Psoas muscle (tissue), 8 donors: ENCODE measurements at places on chromosomes 2 and 18.
A peak's percentile ranks its signal among the peaks of the same experiment; 100 is the strongest.

DNA sequence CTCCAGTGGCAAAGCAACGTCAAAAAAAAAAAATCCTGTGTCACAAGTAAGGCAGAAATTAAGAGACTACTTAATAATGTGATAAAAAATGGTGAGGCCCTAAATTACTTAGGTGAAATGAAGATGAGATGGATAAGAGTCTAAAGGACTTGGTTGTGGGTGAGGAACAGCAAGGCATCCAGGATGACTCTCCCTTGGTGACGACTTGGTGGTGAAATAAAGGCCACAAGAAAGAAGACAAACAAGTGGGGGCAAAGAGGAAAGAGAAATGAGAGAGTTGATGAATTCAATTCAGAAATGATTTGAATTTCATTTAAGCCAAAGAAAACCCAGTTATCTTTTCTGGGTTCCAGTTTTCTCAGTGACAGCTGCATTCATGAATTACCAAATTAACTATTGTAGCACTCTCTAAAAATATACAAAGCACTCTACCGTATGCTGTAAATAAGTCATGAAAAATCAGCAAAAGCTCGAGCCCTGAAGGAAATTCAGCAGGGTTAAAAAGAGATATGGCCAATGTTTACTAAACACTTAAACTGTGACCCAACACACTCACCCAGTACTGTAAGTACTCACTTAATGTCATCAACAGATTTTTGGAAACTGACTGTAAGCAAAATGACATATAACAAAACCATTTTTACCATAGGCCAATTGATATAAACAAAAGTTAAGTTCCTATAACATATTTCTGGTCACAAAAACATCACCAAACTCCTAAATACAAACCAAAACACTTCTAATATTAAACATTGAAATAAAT is 1.4 kb downstream of the METTL8 start:
- no peak overlapping the region for H3K4me3 ChIP-seq
- no peak for DNase-seq
- no peaks in the 10 kb centered on the region for H3K36me3 ChIP-seq
- H3K27ac ChIP-seq: no peak overlapping the region

DNA sequence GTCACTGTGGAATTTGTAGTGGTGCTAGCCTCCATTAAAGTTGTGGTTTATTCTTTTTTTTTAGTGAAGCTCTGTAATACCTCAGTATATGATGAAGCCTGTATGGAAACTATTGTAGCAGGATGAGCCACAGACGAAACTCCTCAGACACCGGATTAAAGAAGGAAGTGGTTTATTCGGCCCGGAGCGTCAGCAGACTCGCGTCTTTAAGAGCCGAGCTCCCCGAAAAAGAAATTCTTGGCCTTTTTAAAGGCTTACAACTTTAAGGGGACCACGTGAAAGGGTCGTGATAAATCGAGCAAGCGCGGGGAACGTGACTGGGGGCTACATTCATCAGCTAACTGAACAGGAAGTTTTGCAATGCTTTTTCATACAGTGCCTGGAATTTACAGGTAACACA is 8.1 kb upstream of the CCL20 start:
- H3K36me3 ChIP-seq: no peaks in the 10 kb centered on the region
- H3K4me1 ChIP-seq: no peaks in the 10 kb centered on the region
- H3K27ac ChIP-seq: no peak overlapping the region

GRCh38 chr18:59561612-59562011 is 135.6 kb downstream of the CCBE1 start:
- no peak for DNase-seq
- H3K4me1 ChIP-seq: no peaks in the 10 kb centered on the region
- H3K27me3 ChIP-seq: peaks cover 4% of the 10 kb centered on the region
- H3K27ac ChIP-seq: no peak overlapping the region
- H3K36me3 ChIP-seq: no peaks in the 10 kb centered on the region

GRCh38 chr18:78754311-78755043 is 225.1 kb upstream of the SALL3 start:
- H3K4me3 ChIP-seq: no peak overlapping the region
- H3K27me3 ChIP-seq: no peaks in the 10 kb centered on the region
- no peak for DNase-seq
- H3K4me1 ChIP-seq: no peaks in the 10 kb centered on the region
- no peak overlapping the region for H3K27ac ChIP-seq

- H3K4me1 ChIP-seq: no peaks in the 10 kb centered on the region
- H3K36me3 ChIP-seq: no peaks in the 10 kb centered on the region
- no peak for DNase-seq
- H3K4me3 ChIP-seq: no peak overlapping the region
Observed at GRCh38 chr2:24832931-24833701, 39.9 kb downstream of the CENPO start.

DNA sequence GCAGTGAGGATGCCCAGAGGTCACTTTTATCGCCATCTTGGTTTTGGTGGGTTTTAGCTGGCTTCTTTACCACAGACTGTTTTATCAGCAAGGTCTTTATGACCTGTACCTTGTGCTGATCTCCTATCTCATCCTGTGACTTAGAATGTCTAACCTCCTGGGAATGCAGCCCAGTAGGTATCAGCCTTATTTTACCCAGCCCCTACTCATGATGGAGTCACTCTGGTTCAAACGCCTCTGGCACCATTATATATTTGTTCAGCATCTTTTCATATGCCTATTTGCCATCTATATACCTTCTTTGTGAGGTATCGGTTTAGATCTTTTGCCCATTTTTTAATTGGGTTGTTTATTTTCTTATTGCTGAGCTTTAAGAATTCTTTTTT is 7.2 kb upstream of the CCNT2 start:
- no peaks in the 10 kb centered on the region for H3K4me1 ChIP-seq
- H3K27ac ChIP-seq: no peak overlapping the region
- no peak for DNase-seq

- H3K4me1 ChIP-seq: peaks cover 33% of the 10 kb centered on the region
- H3K36me3 ChIP-seq: peaks cover 18% of the 10 kb centered on the region
- no peak overlapping the region for H3K27ac ChIP-seq
- no peak for DNase-seq
- no peak overlapping the region for H3K4me3 ChIP-seq
- H3K27me3 ChIP-seq: no peaks in the 10 kb centered on the region
Observed at GRCh38 chr2:18552351-18553077, 7.9 kb downstream of the RDH14 start.

DNA sequence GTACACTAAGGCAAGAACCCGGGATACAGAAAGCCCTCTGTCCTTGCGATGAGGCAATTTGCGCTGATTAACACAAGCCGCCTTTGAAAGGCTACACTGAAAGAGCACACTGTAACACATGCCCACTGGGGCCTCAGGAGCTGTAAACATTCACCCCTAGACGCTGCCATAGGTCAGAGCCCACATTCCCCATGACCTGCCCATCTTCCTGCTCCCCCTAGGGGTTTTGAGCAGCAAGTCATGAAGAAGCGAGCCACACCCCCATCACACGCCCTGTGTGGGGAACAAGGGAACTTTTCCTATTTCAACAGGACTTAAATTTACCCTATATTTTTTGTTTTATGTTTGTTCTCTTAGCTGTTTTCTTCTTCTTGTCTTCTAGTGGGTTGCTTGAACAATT is 47.8 kb upstream of the SLC4A10 start:
- H3K4me1 ChIP-seq: no peaks in the 10 kb centered on the region
- no peaks in the 10 kb centered on the region for H3K36me3 ChIP-seq
- H3K4me3 ChIP-seq: no peak overlapping the region
- no peaks in the 10 kb centered on the region for H3K27me3 ChIP-seq
- no peak overlapping the region for H3K27ac ChIP-seq

- no peak for DNase-seq
- no peaks in the 10 kb centered on the region for H3K27me3 ChIP-seq
- no peak overlapping the region for H3K27ac ChIP-seq
- no peaks in the 10 kb centered on the region for H3K36me3 ChIP-seq
- no peak overlapping the region for H3K4me3 ChIP-seq
- H3K4me1 ChIP-seq: no peaks in the 10 kb centered on the region
Observed at GRCh38 chr2:15768615-15769014, 171.7 kb upstream of the MYCN start.

DNA sequence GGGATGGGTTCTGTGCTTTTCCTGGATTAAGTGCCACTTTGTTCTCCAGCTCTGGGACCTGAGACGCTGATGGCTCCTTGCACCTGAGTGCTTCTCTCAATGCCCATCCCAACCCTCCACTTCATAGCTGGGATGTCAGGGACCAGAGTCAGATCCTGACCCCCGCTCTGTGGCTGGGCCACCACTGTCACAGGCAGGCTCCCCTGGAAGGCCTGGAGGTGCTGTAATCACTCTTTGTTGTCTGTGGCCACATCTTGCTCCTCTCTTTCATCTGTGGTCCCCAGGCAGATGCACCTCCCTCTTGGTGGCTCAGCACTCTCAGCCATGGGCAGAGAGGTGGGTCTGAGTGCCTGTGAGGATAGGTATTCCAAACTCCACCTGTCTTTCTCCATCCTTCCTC is 62.4 kb downstream of the CAPN13 start:
- peaks cover 5% of the 10 kb centered on the region for H3K27me3 ChIP-seq
- no peaks in the 10 kb centered on the region for H3K4me1 ChIP-seq
- no peak overlapping the region for H3K27ac ChIP-seq
- no peak for DNase-seq
- H3K36me3 ChIP-seq: no peaks in the 10 kb centered on the region

DNA sequence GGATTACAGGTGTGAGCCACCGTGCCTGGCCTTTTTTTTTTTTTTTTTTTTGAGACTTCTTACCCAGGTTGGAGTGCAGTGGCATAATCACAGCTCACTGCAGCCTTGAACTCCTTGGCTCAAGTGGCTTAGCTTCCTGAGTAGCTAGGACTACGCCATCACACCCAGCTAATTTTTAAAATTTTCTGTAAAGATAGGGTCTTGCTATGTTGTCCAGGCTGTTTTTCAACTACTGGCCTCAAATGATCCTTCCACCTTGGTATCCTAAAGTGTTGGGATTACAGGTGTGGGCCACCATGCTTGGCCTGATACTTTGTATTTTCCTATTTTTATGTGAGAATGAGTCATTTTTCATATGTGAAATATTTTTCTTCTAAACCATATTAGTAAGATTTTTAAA is 13.7 kb downstream of the ELP2 start:
- peaks cover 11% of the 10 kb centered on the region for H3K36me3 ChIP-seq
- H3K27ac ChIP-seq: no peak overlapping the region
- DNase-seq: no peak
- no peak overlapping the region for H3K4me3 ChIP-seq
- H3K4me1 ChIP-seq: no peaks in the 10 kb centered on the region

DNA sequence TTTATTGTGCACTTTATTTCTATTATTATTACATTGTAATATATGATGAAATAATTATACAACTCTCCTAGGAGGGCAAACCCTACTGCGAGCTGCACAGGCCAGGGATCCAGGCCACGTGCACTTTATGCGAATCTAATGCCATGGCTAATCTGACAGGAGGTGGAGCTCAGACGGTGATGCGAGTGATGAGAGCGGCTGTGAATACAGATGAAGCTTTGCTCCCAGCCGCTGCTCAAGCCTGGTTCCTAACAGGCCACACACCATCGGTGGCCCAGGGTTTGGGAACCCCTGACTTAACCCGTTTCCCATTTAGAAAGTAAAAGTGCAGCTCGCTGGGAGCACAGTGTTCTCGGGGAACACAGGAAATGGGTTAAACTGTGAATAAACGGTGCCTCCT is 40.8 kb upstream of the RAB6D start:
- DNase-seq: no peak
- H3K4me3 ChIP-seq: no peak overlapping the region
- H3K36me3 ChIP-seq: no peaks in the 10 kb centered on the region
- peaks cover 31% of the 10 kb centered on the region for H3K27me3 ChIP-seq

GRCh38 chr2:224055101-224055500 is 16.0 kb upstream of the SERPINE2 start:
- no peaks in the 10 kb centered on the region for H3K36me3 ChIP-seq
- H3K4me1 ChIP-seq: peaks cover under 1% of the 10 kb centered on the region
- no peaks in the 10 kb centered on the region for H3K27me3 ChIP-seq
- no peak overlapping the region for H3K27ac ChIP-seq

DNA sequence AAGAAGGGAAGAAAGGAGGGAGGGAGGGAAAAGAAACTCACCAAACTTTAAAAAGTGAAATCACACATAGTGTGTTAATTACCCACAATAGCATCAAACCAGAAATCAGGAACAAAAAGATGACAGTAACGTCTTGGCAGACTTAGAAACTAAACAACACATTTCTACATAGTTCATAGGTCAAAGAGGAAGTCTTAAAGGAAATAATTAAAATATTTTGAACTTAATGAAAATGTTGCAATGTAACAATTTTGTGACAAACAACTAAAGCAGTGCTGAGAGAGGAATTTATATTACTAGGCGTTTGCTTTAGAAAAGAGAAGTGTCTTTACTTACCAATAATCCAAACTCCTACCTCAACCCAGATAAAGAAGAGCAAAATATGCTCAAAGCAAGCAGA is 505.0 kb upstream of the ID2 start:
- H3K4me1 ChIP-seq: no peaks in the 10 kb centered on the region
- no peak for DNase-seq
- H3K36me3 ChIP-seq: no peaks in the 10 kb centered on the region
- no peaks in the 10 kb centered on the region for H3K27me3 ChIP-seq
- no peak overlapping the region for H3K4me3 ChIP-seq
- H3K27ac ChIP-seq: no peak overlapping the region

GRCh38 chr18:24972577-24972976 is 379.4 kb downstream of the ZNF521 start:
- DNase-seq: no peak
- H3K27me3 ChIP-seq: no peaks in the 10 kb centered on the region
- no peaks in the 10 kb centered on the region for H3K4me1 ChIP-seq

DNA sequence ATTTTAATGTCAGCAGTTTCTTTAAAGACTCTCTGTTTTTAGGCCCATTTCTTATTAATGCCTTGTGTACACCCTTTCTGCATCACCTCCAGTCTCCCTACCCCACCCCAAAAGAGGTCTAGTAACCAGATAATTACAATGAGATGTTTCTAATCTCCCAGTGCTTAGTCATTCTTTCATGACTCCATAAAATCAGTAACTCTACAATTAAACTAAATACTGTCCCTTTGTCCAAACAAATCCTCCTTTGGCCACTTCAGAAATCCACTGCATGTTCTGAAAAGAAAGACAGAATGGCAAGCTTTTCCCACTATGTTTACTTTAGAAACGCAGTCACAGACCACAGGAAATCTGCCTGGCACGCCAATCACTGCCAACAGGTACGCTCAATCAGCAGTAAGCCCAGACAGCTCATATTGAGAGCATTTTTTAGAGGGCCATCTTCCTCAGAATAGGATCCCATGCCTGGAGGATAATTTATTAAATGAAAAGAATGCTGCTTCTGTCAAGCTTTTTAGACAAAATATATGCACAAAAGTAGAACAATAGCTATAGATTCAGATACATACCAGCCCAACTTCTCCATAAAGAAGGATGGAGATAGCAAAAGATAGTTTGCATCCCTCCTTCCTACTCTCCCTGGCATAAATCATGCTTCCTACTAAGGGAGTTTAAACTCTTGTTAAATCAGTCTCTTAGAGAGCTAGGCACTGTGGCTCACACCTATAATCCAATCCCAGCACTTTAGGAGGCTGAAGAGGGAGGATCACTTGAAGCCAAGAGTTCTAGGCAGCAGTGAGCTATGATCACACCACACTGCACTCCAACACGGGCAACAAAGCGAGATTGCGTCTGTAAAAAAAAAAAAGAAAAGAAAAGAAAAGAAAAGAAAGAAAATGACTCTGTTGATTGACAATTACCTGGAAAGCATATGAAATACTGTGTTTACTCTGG is 14.6 kb downstream of the CLASP1 start:
- peak overlapping the region; percentile 71 for H3K27ac ChIP-seq
- H3K36me3 ChIP-seq: no peaks in the 10 kb centered on the region
- peaks cover 36% of the 10 kb centered on the region for H3K4me1 ChIP-seq
- no peak overlapping the region for H3K4me3 ChIP-seq
- DNase-seq: no peak
